NCI-H1694 (cell line): ENCODE measurements at places on chromosomes 5 and 9.

- DNase-seq, result no peak
Observed at GRCh38 chr5:114113604-114114003, 248.3 kb upstream of the KCNN2 start.

DNA sequence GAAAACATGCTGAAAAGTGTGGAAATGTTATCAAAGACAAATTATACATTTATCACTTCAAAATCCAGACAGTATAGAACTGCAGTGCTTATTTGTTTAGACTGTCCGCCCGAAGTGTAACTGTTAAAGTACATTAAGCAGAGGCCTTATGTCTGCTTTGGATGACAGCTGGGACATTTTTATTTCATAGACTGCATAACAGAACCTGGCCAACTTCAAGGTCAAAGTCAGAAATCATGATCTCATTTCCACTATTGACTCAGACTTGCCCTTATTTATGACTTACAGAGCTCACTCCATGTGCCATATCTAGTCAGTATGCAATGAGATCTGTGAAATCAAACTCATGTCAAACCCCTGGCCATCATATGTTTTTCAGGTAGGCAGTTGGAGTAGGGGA is 87.7 kb downstream of the RAB3C start:
- DNase-seq, result peak; percentile 57

DNA sequence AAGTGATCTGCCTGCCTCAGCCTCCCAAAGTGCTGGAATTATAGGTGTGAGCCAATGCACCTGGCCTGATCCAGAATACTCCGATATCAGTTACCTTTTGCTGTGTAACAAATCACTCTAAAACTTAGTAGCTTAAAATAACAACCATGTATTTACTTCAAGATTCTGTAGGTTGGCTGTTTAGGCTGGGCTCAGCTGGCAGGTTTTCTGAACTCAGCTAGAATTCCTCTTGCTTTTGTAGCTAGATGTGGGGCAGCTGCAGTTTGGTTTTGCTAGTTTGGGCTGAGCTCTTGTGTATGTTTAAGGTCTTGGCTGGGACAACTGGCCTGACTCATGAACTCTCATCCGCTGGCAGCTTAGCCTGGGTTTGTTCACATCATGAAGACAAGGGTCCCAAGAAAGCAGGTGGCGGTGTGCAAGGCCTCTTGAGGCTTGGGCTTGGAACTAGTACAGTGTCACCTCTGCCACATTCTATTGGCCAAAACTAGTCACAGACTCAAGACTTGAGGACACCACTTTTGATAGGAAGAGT is 138.3 kb upstream of the SHB start:
- no peak for DNase-seq

DNA sequence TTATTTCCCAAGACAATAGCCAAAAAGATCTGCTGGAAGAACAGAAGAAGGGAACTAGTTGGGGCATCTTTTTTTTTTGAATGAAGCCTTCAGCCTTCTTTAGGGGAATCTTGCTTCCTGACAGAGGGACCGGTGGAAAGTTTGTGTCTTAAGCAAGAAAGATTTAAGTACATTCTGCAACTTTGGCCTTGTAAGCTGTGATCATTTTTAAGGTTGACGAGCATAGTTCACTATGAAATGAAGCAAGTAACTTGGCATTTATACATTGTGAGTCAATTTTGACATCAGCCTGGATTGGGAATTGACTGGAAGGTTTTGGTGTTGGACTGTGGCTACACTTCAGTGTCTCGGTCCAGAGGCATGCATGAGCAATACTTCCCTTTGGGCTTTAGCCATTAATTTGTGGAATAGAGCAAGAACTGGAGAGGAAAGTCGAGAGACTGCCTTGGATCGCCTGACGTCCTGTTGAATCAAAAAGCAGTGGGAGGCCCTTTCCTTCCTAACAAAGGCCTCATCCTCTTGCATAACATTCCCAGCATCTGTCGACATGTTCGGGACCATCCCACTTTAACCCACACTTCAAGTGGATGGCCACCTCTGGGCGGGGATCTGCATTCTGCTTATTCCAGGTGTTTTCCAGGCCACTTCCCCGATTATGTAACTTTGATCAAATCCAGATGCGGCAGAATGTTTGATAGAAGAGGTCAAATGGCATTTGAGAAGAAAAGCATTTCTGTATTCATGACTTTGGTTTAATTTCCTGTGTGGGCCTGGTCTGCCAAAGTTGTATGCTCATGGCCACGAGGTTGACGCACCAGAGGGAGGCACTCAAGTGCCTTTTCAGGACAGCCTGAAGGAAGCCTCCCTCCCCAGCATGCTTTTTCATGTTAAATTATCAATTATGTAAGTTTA is 12.5 kb downstream of the ABL1 start:
- no peak for DNase-seq

- no peak for DNase-seq
Observed at GRCh38 chr9:104091708-104092107, 2.4 kb upstream of the SMC2 start.

GRCh38 chr9:97502222-97502983 is 937 bp downstream of the TMOD1 start:
- no peak for DNase-seq

DNA sequence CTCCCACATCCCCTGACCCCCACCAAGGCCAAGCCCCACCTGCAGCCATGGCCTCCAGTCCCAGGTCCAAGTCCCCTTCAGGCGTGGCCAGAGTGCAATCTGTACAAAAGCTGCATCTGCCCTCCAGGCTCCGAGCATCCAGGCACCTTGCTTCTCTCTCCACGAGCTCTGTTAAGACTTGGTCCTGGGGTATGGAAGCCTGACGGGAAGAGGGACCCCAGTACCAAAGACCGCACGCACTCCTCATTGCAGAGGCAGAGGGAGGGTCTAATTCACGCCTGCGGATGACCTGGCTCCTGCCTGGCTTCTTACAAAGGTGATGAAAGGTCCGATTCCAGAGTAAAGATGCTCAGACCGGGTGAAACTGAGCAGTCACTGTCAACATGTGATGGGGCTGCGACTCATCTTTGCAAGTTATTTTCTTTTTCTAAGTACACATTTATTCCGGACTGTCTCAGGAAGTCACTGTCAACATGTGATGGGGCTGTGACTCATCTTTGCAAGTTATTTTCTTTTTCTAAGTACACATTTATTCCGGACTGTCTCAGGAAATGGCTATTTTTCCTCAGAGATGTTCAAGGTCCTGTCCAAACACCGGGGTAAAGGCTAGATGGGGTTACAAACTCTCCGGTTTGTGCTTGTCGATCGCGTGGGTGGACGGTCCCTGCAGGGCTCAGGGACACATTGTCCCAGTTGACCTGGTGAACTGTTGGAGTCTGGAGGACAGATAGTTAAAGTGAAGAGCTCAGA is 252.0 kb upstream of the IRX4 start:
- DNase-seq, result no peak

DNA sequence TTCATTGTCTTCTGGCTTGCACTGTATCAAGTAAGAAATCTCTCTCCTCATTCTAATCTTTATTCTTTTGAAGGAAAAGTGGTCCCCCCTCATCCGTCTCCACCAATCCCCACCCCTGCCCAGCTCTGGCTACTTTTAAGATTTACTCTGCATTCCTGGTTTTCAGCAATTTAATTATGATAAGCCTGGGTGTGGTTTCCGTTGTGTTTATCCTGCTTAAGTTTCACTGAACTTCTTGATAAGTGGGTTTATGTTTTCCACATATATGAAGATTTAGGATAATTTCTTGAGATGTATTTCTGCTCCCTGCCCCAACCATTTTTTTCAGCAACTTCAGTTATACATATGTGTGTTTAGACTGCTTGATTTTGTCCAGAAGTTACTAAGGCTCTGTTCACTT is 46.5 kb downstream of the PTBP3 start:
- no peak for DNase-seq

- DNase-seq, result peak; percentile 17
Observed at GRCh38 chr9:120109242-120109641, 470.7 kb downstream of the CDK5RAP2 start.

DNA sequence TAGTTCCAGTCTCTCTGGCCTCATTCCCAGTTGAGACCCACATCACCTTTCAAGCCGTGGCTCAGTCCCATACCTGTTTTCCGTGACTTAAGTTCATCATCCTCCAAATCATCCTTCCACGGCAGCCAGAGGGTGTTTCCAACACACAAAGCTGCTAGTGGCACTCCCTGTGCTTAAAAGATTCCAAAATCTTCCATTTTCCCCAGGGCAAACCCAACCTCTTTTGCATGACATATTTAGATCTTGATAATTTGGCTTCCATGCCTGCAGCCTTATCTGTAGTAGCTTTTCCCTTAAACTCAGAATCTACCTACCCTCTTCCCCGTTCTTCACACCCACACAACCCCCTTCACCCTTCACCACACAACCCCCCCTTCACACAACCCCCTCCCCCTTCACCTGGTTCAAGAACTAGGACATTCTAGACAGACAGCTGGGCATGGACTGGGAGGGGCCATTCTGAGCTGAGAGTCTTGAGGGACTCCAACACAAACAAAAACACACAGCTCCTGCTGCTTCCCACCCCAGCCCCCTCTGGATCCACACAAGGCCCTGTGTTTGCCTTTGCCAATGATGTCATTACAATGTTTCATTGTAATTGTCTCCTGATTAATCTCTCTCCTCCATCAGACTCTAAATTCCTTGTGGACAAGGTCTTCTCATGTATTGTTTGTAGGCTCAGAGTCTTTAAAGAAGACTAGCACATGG is 268.2 kb downstream of the SH3GL2 start:
- DNase-seq, result no peak

GRCh38 chr5:2869471-2869870 is 118.0 kb upstream of the IRX2 start:
- no peak for DNase-seq

DNA sequence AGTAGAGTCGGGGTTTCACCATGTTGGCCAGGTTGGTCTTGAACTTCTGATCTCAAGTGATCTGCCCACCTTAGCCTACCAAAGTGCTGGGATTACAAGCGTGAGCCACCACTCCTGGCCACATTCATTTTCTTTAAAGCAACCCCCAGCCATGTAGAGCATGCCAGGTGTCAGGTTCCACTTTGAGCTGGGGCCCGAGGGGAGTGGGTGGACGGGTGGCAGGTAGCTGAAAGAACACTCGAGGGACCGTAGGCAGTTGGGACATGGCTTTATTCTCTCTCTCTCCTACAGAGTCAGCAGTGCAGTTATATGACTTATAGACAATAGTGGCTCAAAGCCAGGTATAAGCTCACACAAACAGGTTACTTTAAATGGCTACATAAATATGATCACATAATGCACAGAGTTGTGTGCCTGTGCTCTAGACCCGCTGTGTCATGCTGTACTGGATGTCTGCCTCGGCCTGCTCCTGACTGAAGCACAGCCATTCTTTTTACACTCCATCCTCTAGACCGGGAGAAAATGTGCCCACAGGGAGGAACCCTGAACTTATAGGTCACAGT is 60.5 kb upstream of the FAM120A start:
- DNase-seq, result no peak

GRCh38 chr9:136796238-136796774 is at the start of gene CCDC183:
CCDC183 (plus strand) TSS chr9:136796338; CDS start chr9:136796398, 60 bp downstream.
- no peak for DNase-seq

- DNase-seq, result no peak
Observed at GRCh38 chr5:134091626-134092121, 22.8 kb upstream of the TCF7 start.

DNA sequence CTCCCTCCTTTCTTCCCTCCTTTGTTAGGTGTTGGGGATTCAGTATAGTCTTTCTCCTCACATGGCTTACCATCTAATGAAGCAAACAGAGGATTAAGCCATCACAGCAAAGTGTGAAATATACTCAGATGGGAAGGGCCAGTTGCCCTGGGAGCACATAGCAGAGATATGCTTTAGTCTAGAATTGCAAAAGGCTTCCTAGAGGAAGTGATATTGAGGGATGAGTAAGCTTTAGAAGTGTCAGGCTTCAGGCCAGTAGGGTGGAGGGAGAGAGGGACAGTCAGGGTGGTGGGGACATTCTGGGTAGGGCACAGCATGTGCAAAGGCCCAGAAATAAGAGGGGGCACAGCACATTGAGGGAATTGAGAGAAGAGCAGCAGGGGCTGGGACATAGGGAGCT is 46.2 kb upstream of the GLRA1 start:
- no peak for DNase-seq

DNA sequence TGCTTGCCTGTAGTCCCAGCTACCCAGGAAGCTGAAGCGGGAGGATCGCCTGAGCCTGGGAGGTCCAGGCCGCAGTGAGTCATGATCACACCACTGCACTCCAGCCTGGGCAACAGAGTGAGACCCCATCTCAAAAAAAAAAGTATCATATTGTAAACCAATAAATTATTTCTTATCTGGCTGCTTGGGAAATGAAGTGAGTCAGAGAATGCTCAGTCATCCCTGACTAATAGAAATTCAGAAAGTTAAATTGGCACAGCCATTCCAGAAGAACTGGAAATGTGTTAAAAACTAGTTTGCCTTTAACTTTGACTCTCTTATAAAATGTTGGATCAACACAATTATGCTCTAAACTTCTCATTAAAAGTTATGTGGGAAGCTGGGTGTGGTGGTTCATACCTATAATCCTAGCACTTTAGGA is 9.8 kb upstream of the GNE start:
- no peak for DNase-seq

DNA sequence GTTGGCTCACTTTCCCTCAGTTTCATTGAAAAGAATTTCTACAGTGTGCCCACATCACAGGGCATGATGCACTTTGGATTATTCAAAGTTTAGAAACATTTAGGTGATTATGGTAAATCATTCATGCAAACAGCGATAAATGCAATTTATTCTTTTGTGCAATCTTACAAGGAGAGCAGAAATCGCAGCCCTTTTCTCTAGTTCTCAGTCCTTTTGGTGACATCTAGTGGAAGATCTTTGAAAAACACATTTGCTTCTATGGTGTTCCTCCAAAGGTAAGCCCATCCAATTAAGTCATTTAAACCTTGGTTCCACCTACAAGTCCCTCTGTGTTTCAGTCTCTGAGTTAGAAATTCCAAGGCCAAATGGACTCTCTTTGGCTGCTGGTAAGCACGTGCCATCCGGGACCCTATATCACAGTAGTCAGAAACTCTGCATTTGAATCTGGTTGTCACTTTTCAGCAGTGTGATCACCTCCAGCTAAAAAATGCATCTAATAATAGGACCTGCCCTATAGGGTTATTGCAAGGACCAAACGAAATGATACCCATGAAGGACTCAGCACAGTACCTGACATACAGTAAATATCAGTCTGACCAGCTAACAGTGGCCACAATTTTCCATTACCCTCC is 66.4 kb downstream of the MACROH2A1 start:
- DNase-seq, result peak; percentile 63

GRCh38 chr9:15294604-15295003 is 12.4 kb downstream of the TTC39B start:
- DNase-seq, result no peak

- no peak for DNase-seq
Observed at GRCh38 chr5:56735849-56736641, 79.3 kb upstream of the MAP3K1 start.

GRCh38 chr9:15086778-15087324 is 176.6 kb upstream of the FREM1 start:
- DNase-seq, result no peak

- DNase-seq, result no peak
Observed at GRCh38 chr5:96016216-96016615, 54.6 kb upstream of the ELL2 start.

DNA sequence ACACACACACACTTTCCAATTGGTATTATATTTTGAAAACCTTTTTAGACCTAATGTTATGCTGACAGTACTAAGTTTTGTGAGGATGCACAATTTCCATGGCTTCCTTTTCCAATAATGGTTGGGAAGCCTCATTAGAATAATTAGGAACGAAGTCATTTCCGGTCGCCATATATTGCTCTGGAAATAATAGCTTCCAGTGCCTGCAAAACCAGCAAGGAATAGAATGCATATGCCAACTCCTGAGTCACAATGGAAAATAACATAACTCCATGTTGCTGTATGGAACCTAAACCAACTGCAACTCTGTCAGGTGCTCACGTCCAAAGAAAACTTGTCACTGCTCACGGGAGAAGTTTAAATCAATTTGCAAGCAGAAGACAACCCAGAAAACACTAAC is 222.0 kb downstream of the EBF1 start:
- DNase-seq, result no peak
